Inflammatory macrophage (primary cell): ENCODE measurements at places on chromosomes 6 and 20.

DNA sequence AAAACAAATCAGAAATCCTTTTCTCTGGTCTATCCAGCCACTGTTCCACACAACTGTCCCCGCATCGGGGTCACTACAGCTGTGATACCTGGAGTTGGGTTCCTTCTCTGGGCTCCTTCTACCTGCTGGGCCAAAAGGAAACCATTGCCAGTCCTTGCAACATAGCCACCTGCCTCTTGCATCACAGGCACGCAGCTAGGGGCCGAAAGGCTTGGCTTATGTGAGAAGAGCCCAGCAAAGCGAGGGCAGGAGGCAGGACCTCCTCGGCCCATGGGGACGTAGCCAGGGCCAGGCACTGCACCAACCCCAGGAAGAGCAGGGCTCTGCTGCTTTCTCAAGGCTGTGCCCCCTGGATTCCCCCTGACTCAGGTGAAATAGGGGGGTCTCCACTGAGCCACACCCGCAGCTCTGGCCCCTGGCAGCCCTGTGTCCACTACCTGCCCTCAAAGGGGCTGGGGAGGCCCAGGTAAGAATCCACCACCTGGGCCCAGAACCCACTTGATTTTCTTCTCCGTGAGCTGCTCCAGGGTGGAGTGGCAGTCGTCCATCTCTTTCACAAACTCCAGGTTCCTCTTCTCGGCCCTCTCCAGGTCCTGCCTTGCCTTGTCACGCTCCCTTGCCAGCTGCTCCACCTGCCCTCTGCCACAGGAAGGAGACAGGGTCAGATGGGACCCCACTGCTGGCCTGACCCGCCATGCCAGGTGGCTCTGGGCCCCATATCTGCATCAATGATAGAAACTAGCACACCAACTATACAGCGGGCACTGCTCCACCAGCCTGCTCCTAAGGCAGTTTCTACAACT lies 88.9 kb downstream of the GINS1 start:
- DNase-seq, result no peak

GRCh38 chr20:25336561-25337422 lies 53.8 kb downstream of the ABHD12 start:
- no peak for DNase-seq

- no peak for DNase-seq
Observed at GRCh38 chr6:43481591-43482236, 4.3 kb downstream of the TJAP1 start.

DNA sequence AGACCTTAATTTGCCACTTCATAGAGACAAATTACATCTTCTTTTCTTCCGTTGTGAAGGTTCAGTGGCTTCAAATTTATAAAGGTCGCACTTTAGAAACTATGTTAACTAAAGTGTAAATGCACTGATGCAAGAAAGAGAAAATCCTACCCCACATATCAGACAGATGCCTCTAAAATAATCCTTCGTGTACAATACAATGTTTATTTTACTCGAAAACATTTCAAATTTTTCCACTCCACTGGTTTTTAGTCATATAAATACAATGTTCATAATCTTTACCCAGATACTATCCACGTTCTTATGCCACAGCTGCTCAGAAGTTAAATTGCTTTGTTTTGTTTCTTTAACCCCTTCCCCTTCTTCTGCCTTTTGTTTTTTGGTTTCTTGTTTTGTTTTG lies 140.3 kb upstream of the LAMP5 start:
- no peak for DNase-seq

DNA sequence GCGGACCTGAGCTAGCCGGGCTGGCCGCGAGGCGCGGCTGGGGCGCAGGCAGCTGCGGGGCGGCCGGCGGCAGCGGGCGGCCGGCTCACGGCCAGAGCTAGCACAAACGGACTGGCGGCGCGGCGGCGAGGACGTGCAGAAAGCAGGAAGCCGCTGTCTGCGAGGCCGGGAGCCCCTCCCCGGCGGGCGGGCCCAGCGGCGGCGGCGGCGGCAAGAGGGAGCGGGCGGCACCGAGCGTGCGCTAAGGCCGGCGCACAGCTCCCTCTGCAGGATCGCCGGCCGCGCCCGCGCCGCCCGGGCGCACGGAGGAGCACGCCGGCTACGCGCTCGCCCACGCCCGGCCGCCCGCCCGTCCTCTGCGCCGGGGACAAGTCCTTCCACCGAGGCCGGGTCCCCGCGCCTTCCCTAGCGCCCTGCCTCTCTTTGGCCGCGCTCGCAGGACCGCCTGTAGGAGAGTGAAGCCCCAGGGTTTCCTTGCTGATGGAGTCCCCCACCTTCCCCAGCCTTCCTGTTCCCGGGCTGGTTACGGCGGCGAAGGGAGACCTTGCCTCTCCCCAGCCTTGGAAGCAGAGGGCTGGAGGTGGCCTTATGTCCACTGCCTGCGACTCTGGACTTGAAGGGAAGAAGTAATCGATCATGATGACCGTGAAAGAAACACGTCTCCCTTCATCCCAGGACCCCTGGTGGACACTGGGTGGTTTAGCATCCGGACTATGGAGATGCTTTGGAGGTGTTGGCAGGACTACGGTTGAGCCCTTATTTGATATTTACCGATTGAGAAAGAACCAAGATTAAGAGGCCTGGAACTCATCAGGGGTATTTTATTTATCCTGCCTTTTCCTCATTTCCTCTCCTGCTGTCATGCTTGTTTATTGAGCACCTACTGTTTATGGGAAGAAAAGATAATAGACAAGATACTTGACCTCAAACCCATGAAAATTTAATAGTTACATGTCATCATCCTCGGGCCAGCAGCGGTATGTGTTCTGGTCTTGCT lies at the start of gene PREP:
Gene PREP (minus strand): TSS at position 144 of the 997 bp plus-strand sequence. CDS start 191 bp downstream, outside the sequence.
- peak; percentile 88 for DNase-seq

GRCh38 chr20:16205507-16205906 lies 367.7 kb downstream of the KIF16B start:
- DNase-seq, result no peak

GRCh38 chr20:18984238-18985200 lies 170.9 kb downstream of the SCP2D1 start:
- DNase-seq, result no peak

GRCh38 chr6:39430871-39431523 lies 108.5 kb upstream of the KCNK16 start:
- DNase-seq, result no peak

GRCh38 chr20:62741701-62742491 lies 33.3 kb downstream of the NTSR1 start:
- no peak for DNase-seq

GRCh38 chr6:39892490-39893129 lies 41.7 kb downstream of the MOCS1 start:
- peak; percentile 46 for DNase-seq

- DNase-seq, result no peak
Observed at GRCh38 chr20:46701556-46701955, 7.9 kb upstream of the SLC2A10 start.

DNA sequence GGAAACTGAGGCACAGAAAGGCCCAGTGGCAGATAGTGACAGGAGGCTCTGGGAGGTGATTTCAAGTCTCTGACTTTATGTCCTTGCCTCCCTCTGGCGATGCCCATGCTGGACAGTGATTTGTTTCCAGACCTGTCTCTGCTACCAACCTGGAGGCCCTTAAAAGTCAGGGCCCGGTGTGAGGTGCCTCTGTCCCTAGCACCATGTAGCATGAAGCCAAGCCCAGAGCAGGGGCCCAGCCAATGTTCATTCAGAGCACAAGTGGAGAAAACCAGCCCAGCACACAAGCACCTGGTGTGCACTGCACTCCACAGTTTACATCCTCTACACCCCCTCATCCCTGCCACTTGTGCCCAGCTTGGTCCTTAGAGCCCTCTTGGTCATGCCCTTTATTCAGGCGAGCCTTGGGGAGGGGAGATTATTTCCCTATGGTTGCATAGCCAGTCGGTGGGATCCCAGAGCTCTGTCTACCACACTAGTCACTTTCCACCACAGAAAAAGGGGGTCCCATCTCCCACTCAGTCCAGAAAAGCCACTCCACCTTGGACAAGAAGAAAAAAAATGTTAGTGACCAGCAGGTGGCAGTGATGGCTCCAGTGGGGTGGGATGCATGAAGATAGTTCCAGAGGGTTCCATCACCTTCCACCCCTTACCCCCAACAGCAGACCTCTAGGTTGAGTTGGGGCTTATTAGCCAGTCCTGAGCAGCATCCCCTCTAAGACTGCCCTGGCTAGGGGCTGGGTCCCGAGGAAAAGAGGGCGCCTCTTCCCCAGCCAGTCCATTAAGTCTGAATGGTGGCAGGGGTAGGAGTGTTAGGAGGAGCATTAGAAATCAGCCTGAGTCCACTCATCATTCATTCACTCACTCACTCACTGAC lies 30.9 kb downstream of the KIAA1755 start:
- peak; percentile 36 for DNase-seq

GRCh38 chr6:20427856-20428255 lies 26.2 kb downstream of the E2F3 start:
- no peak for DNase-seq

- no peak for DNase-seq
Observed at GRCh38 chr20:15396026-15396425, 1058.6 kb upstream of the FLRT3 start.

- DNase-seq, result no peak
Observed at GRCh38 chr6:33597551-33598322, 17.7 kb upstream of the BAK1 start.

DNA sequence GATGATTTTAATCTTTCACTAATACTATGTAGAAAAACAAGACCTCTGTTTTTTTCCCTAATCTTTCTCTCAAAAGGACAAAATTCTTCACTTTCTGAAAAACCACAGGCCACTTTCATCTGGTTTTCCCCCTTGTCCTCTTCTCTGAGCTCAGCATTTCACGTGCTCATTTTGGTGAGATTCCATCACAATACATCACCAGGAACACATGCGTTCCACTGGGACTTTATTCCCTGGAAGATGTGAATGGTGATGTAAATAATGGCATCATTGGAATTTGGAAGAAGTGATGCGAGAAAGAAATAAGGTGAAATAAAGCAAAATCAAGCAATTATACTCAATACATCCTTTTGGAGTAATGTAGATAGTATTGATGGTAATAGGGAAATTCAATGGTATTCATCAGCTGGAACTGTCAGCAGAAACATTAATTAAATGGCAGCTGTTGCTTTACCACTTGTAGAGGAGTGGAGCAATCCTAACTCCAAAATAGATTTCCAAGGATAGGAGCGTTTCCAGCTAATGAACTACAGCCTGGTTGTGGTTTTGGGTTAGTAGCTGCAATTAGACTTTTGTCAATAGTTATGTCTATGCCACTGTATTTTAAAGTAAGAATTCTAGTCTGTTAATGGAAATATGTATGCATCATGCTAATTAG lies 11.5 kb downstream of the FILIP1 start:
- DNase-seq, result no peak

DNA sequence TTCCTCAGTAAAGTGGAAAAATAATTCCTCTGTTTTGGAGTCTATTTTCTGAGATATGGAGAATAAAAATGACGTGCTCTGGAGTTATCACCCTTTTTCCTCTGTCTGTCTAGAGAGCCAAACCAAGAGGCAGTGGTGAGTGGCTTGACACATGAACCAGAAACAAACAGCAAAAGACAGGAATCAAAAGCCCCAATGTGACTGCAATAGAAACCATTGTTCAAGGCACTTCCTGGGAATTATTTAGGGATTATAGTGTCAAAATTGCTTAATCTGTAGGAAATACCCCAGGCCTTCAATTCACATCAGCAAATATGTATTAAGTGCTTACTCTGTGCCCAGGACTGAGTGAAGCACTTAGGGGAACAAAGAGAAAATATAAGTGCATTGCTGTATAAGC lies 560.4 kb upstream of the JAG1 start:
- no peak for DNase-seq

- DNase-seq, result no peak
Observed at GRCh38 chr6:66508433-66508832, 801.4 kb upstream of the EYS start.
